Ovary (tissue), 10 donors: ENCODE measurements at places on chromosomes 12 and 14. TPM values are rescaled to one million over a fixed set of nuclear protein-coding genes. Genes with fewer than 3 reads are reported as not detected.
A peak's percentile ranks its signal among the peaks of the same experiment; 100 is the strongest.

GRCh38 chr14:87896393-87897380 is 96.3 kb downstream of the GALC start:
- no peak for DNase-seq
- no peak overlapping the region for H3K27ac ChIP-seq
- no peaks in the 10 kb centered on the region for H3K4me1 ChIP-seq
- H3K36me3 ChIP-seq, result no peaks in the 10 kb centered on the region

DNA sequence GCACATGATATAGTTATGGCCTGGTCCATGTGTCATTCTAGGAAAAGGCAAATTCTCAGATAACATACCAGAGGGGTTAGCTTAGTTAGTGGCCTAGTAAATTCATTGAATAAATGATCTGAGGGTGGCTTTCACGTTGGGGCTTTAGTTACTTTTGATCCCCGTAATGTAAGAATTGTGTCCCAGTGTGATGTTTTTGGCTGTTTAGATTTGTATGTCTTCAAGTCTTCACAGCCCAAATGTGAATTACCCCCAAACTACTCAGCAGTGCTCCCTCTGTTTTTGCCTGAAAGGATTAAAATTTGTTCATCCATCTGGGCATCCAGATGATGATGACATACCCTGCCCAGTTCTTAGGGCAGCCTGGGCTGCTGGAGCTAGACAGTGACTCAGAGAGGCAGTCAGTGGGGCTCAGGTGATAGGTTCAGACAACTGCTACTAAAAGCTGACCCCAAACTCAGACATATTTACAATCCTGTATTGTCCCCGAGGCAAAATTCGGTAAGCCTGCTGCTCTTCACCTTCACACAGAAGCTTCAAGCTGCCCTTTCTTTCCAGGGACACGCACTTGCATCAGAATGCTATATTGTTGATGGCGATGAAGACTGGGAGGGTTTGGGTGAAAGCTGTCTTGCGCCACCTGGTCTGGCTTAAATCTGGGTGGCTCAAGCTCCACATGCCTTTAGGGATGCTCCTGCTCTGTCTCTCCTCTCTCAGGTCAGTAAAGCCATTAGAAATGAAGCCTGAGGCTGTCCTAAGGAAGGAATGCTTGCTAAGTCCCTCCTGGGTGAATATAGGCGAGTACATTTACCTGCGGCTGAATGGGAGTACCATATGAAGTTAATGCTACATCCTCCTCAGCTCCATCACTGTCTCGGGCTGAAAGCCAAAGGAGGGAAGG is 10.3 kb downstream of the GPRC5D start:
- H3K27me3 ChIP-seq, result no peaks in the 10 kb centered on the region
- DNase-seq, result no peak
- H3K4me1 ChIP-seq, result no peaks in the 10 kb centered on the region
- H3K4me3 ChIP-seq, result no peak overlapping the region
- H3K36me3 ChIP-seq, result no peaks in the 10 kb centered on the region
- no peak overlapping the region for H3K27ac ChIP-seq

DNA sequence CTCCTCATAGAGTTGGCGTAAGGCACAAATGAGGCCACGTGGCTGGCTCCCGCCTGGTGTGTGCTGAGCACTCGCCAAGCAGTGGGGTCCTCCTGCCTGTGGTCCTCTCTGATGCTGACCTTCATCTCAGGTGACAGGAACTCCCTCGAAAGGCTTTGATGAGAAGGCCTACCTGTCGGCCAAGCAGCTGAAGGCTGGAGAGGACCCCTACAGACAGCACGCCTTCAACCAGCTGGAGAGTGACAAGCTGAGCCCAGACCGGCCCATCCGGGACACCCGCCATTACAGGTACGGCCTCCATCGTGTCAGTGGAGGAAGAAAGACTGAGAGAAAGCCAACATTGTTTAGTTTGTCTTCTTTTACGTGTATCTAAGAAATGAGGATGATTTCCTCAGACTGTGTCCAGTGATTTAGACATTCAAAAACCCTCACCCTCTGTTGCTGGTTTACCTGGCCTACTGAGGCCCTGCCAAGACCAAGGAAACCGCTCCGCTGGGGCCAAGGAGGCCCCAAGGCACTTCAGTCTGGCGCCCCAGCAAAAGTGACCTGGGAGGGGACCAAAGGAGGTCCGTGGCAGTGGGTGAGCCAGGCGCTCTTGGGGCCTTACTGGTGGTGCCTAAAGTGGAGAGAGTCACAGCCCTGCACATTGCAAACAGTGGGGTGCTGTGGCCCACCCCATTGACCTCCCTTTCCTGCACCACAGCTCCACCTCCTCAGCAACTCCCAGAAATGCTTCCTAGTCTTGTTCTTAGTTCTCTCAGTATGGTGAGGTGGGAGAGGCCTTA is 60.8 kb downstream of the GALNT16 start:
- peaks cover 4% of the 10 kb centered on the region for H3K4me1 ChIP-seq
- H3K4me3 ChIP-seq, result no peak overlapping the region
- H3K36me3 ChIP-seq, result no peaks in the 10 kb centered on the region
- no peaks in the 10 kb centered on the region for H3K27me3 ChIP-seq

GRCh38 chr12:13365748-13366366 is 169.3 kb downstream of the EMP1 start:
- H3K36me3 ChIP-seq, result no peaks in the 10 kb centered on the region
- H3K27ac ChIP-seq, result no peak overlapping the region
- no peak overlapping the region for H3K4me3 ChIP-seq

Gene OR6C3
- total RNA-seq, result not detected

DNA sequence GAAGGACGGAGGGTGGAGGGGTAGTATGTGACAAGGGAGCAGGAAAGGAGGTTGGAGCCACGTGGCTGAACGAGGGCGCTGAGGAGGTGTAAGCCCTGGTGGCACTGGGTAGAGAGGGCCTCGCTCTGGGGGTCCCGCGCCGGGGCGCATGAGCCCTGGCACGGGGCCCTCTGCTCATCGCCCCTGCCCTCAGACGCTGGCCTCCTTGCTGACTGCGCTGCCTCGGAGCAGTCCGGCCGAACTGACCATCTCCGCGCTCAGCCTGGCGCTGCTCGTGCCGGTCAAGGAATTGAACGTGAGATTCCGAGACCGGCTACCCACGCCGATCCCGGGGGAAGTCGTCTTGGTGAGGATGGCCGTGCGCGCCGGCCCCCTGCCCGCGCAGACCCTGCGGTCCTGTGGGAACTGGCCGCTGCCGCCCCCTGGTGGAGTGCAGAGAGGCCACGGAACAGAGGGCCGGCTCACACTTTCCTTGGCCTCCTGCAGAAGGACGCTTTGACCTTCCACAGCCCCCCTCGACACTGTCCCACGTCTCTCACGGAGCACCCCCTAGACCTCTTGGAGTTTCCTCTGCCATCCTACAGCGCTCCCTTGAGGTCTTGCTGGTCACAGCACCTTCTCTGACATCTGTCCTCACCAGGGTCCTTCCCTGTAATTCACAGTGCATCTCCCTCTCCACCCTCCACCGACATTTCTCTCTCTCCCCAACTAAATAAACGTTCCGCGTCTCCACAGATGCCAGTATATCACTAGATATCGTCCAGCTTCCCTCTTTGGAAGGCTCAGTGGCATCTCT is 10.5 kb downstream of the ARHGEF25 start:
- peak overlapping the region; percentile 27 for H3K4me3 ChIP-seq
- no peak overlapping the region for H3K27ac ChIP-seq
- no peaks in the 10 kb centered on the region for H3K27me3 ChIP-seq

DNA sequence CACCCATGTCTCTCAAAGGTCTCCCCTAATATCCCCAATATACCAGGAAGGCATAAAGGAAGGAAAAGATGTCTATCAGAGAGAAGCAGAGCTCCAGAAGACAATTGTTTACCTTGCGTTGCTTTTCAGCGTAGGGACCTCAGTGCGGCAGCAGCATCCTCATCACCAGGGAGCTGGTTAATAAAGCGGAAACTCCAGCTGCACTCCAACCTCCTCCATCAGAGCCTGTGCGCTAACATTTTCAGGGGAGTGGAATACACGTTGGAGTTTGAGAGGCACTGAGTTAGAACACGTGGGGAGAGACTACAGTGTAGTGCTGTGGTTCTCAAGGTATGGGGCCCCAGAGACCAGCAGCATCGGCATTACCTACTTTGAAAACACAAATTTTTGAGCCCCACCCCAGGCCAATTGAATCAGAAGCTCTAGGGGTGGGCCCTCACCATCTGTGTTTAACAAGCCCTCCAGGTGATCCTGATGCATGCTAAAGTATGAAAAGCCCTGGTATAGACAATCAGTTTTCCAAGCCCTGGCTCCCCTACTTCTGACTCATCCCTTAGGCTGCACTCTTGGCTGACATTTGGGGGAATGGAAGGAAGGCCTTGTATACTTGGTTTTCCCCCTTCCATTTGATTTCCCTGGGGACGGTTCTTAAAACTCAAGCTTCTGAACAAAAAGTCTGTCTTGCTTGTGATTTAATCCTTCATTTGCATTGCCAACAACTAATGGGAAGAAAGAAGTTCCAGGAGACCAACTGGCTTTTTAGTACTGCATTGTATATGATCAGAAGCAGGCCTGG is 419.0 kb upstream of the CCDC196 start:
- no peak overlapping the region for H3K27ac ChIP-seq
- DNase-seq, result no peak
- no peaks in the 10 kb centered on the region for H3K4me1 ChIP-seq
- H3K36me3 ChIP-seq, result no peaks in the 10 kb centered on the region
- no peaks in the 10 kb centered on the region for H3K27me3 ChIP-seq
- no peak overlapping the region for H3K4me3 ChIP-seq

DNA sequence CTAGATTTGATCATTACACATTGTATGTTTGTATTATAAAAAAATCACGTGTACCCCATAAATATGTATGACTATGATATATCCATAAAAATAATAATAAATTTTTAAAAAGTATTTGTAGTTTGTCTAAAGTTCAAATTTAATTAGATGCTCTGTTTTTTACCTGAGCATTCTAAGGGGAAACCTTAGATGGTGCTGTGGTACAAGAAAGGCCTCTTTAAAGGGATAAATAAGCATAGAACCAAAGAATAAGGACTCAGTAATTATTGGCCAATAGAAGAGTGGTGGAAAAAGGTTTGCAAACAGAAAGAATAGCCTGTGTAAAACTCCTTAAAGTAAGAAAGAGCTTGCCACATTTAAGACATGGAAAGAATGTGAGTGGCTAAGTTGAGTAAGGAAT is 580.1 kb upstream of the SEL1L start:
- DNase-seq, result no peak
- H3K4me1 ChIP-seq, result no peaks in the 10 kb centered on the region
- no peak overlapping the region for H3K4me3 ChIP-seq
- H3K27ac ChIP-seq, result no peak overlapping the region

Gene SRSF9
- total RNA-seq, result 124 TPM

Gene COCH
- total RNA-seq, result 0.66 TPM

GRCh38 chr12:99852666-99853065 is 132.1 kb downstream of the ANKS1B start:
- no peak overlapping the region for H3K4me3 ChIP-seq
- H3K27ac ChIP-seq, result no peak overlapping the region
- H3K27me3 ChIP-seq, result no peaks in the 10 kb centered on the region
- H3K36me3 ChIP-seq, result no peaks in the 10 kb centered on the region

DNA sequence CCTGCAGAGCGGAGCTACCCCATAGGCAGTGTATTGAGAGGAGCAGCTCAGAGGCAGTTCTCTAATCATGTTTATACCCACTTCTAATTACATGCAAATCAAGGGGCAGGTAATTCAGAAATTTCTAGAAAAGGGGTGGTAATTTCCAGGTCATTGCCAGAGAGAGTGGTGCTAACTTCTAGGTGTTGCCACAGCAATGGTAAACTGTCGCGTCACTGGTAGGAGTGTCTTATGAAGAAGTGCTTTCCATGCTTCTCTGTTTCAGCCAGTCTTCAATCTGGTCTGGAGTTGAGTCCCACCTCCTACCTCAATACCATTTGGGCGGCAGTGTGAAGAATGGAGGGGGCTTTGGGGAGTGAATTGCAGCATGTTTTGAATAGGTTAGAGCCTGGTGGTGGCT is 8.5 kb upstream of the AMN1 start:
- H3K4me3 ChIP-seq, result no peak overlapping the region
- peaks cover 2% of the 10 kb centered on the region for H3K4me1 ChIP-seq
- H3K27ac ChIP-seq, result no peak overlapping the region

GRCh38 chr14:103220134-103220981 is 97.1 kb downstream of the TNFAIP2 start:
- H3K4me1 ChIP-seq, result no peaks in the 10 kb centered on the region
- no peaks in the 10 kb centered on the region for H3K36me3 ChIP-seq
- no peak overlapping the region for H3K27ac ChIP-seq

DNA sequence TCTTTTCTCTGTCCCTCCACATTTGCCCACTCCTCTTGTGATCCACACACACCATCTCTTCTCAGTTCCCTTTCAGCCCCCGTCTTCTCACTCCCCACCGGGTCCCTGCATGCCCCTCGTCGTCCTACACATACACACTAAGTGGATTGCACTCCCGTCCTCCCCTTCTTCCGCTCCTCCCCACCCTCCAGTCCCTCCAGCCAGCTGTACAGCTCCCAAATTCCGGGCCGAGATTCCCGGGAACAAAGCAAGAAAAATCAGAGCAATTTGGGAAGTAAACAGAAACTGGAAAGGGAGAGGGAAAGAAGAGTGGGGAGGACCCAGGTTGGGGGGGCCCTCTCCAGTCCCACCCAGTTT is 282 bp upstream of the IGFBP6 start:
- peak overlapping the region; percentile 51 for H3K4me3 ChIP-seq
- H3K27ac ChIP-seq, result peak overlapping the region; percentile 59
- no peaks in the 10 kb centered on the region for H3K36me3 ChIP-seq
- peaks cover 14% of the 10 kb centered on the region for H3K4me1 ChIP-seq
- no peak for DNase-seq

GRCh38 chr12:96241846-96242256 is 47.7 kb downstream of the ELK3 start:
- no peaks in the 10 kb centered on the region for H3K27me3 ChIP-seq
- H3K4me3 ChIP-seq, result no peak overlapping the region
- peaks cover 7% of the 10 kb centered on the region for H3K4me1 ChIP-seq
- no peak overlapping the region for H3K27ac ChIP-seq

DNA sequence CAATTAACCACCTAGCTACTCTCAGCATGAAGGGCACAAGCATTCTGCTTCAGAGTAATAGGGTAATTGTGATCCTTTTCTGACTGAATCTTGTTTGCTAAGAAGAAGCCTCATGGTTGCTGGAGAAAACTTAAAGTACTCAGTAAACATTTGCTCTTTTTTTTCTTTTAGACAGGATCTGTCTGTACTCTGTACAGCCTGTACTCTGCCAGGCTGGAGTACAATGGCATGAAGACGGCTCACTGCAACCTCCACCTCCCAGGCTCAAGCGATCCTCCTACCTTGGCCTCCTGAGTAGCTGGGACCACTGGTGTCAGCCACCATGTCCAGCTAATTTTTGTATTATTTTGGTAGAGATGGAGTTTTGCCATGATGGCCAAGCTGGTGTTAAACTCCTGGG is 12.4 kb downstream of the PPP1R13B start:
- H3K27ac ChIP-seq, result no peak overlapping the region
- H3K4me3 ChIP-seq, result no peak overlapping the region
- H3K36me3 ChIP-seq, result no peaks in the 10 kb centered on the region
- no peak for DNase-seq
- H3K4me1 ChIP-seq, result peaks cover 6% of the 10 kb centered on the region
- no peaks in the 10 kb centered on the region for H3K27me3 ChIP-seq

Gene DPPA3
- total RNA-seq, result not detected

DNA sequence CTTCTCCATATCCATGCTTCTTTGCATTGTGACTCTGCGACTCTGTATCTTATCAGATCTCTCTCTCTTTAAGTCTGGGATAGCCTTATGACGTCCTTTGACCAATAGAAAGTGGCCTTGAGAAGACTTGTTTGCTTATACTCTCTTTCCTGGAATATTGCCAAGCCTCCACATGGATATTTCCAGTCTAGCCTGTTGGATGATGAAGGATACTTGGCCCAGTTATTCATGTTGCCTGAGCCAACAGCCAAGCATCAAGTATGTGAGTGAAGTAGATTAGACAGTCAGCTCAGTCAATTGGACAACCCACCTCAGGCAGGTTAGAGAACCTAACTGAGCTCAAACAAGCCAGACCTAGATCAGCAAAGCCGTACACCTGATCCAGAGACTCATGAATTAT is 864.2 kb upstream of the MGAT4C start:
- no peak overlapping the region for H3K27ac ChIP-seq
- H3K4me1 ChIP-seq, result no peaks in the 10 kb centered on the region
- no peaks in the 10 kb centered on the region for H3K27me3 ChIP-seq
- no peak overlapping the region for H3K4me3 ChIP-seq

Gene NELL2
- 2.4 TPM for total RNA-seq

Gene CCDC196
- total RNA-seq, result not detected
